Breast epithelium (tissue), 4 donors: ENCODE measurements at places on chromosomes 5 and 9.

GRCh38 chr9:124291801-124292396 is 34.1 kb downstream of the NEK6 start:
- no peak overlapping the region for H3K4me3 ChIP-seq
- no peaks in the 10 kb centered on the region for H3K27me3 ChIP-seq
- no peak for DNase-seq

GRCh38 chr9:133693703-133694529 is 44.2 kb downstream of the SARDH start:
- no peak overlapping the region for H3K27ac ChIP-seq
- DNase-seq: no peak
- no peaks in the 10 kb centered on the region for H3K36me3 ChIP-seq
- H3K4me1 ChIP-seq: no peaks in the 10 kb centered on the region
- H3K27me3 ChIP-seq: no peaks in the 10 kb centered on the region

DNA sequence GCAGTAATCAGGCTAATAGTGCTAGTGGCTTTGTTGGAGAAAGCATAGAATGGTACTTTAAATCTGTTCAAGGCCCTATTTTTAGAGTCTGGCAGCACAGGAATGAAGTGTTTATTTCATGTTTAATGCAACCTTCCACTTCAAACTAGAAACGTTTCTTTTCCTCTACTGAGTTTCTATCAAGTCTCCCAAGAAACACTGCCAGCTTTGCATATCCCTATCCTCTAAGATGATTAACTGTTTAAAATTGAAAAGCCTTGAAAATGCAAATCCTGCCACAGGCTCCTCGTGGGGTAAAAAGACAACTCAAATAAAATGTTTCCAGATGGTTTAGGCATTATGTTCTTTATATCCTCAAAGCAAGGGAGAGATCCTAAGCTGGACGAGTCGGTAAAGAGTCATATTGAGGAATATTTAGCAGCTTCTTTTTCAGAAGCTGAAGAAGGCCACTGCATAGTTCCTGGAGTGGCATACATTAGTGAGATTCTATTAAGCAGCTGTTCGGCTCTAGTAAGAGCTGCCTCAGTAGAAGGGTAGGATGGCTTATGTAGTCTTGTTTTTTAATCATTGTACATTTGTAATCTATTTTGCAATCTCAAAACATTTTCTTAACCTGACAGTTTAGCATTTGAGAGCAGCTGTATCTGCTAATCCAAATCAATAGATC is 251.2 kb downstream of the CHSY3 start:
- no peak overlapping the region for H3K4me3 ChIP-seq
- no peak overlapping the region for H3K27ac ChIP-seq
- no peaks in the 10 kb centered on the region for H3K27me3 ChIP-seq
- H3K4me1 ChIP-seq: no peaks in the 10 kb centered on the region

DNA sequence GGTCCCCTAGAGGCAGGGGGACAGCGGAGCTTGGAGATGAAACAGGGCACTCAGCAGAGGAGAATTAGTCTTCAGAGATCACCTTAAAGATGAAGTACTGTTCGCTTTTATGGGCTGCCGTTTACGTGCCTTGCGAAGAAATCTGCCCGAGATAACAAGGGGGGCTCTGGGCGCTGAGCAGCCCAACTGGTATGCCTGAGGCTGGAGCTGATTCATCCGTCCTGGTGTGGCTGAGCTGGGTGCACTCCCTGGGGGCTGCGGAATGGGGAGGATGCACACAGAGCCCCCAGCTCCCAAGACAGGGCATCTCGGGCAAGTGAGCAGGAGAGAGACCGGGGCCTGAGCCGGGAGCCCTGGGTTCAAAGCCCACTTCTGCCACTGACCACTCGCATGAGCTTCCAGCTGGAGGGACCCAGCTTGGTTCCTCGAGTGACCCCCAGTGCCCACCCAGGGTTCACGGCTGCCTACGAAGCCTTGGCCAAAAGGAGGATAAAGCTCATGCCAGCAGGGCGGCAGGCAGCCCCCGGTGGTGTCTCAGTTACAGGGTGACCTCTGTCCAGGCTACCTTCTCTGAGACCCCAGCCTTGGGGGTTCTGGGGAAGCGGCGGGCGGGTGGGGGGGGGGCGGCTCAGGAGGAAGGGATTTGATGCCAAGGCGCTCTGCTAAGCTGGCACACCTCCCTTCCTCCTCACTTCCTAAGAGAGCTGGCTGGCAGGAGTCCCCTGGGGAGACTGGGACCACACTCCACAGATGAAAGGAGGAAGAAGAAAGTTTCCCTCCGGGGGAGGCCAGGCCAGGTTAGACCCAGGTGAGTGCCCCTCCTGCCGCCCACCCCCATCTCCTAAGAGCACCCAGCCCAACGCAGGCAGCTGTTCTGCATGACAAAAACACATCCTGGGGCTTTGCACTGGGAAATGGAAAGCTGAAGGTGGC is 5.7 kb downstream of the FIBCD1 start:
- peaks cover 9% of the 10 kb centered on the region for H3K4me1 ChIP-seq
- H3K27ac ChIP-seq: no peak overlapping the region
- H3K4me3 ChIP-seq: no peak overlapping the region
- DNase-seq: no peak
- peaks cover 4% of the 10 kb centered on the region for H3K27me3 ChIP-seq

- no peaks in the 10 kb centered on the region for H3K4me1 ChIP-seq
- no peak overlapping the region for H3K4me3 ChIP-seq
- no peak for DNase-seq
- H3K36me3 ChIP-seq: no peaks in the 10 kb centered on the region
Observed at GRCh38 chr9:26502311-26502710, 390.3 kb downstream of the CAAP1 start.

DNA sequence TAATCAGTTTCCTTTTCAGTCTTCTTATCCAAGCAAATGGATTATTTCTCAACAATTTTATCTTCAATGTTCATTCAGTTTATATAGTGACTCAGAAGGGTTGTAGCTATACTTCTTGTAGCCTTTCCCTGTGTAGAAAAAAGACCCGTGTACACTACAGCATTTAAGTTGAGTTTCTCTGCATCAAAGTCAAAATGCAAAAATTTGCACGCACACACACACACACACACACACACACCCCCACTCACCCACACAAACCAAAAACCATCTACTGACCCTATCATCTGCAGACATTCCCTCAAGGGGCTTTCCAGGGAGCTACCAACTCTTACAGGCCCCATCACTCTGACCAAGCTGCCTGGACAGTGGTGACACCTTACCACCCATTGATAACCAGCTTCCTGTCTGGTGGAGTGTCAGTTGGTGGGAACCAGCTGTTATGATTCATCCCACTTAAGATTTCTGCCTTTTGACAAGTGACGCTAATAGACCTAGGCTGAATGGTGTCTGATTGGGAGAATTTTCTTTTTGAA is 12.2 kb upstream of the ELL2 start:
- H3K36me3 ChIP-seq: no peaks in the 10 kb centered on the region
- no peak overlapping the region for H3K27ac ChIP-seq
- H3K27me3 ChIP-seq: no peaks in the 10 kb centered on the region
- DNase-seq: no peak

DNA sequence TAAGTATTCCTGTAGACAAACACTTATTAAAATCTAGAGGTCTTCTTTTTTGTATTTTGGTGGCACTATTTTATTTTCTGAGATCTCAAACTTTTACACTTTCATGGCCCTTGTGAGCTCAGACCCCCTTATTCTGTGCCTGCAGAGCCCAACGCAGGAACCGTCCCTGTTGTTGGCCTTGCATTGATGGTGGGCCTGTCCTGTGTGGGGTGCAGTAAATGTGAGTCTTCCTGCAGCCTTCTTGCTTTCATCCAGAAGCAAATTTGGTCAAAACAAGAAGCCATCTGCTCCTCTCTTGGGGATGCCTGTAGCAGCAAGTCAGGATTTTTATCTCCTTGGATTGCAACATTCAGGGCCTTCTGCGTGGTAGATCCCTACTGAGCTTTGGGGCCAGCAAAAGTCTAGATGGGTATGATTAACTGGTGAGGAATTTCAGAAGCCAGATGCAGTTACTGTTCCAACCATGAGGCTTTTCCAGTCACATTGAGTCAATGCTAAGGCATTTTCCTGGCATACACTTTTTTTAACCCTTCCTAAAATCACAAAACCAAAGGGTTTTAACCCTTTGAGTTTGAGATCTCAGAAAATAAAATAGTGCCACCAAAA is 31.7 kb downstream of the BASP1 start:
- no peaks in the 10 kb centered on the region for H3K27me3 ChIP-seq
- no peaks in the 10 kb centered on the region for H3K4me1 ChIP-seq
- H3K27ac ChIP-seq: no peak overlapping the region
- DNase-seq: no peak
- no peak overlapping the region for H3K4me3 ChIP-seq
- H3K36me3 ChIP-seq: no peaks in the 10 kb centered on the region
